Heart right ventricle (tissue), 16 donors: ENCODE measurements at places on chromosomes 1 and 21. TPM values are rescaled to one million over a fixed set of nuclear protein-coding genes. Genes with fewer than 3 reads are reported as not detected.
A peak's percentile ranks its signal among the peaks of the same experiment; 100 is the strongest.

DNA sequence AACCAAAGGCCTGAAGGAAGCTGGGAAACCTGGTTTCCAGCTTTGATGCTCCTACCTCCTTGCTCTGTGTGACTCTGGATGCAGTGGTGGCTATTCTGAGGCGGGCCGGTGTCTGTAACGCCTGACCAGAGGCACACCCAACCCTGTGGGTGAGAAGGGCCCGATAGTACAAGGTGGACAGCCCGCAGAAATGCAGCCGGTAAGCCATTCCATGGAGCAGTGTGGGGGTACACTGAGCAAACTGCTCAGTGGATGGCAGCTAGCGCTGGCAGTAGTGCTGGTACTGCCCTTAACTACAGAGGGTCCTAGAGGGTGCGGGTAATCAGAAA lies 36.0 kb downstream of the AHDC1 start:
- no peak for DNase-seq
- H3K36me3 ChIP-seq: no peaks in the 10 kb centered on the region
- no peak overlapping the region for H3K4me3 ChIP-seq
- H3K27ac ChIP-seq: peak overlapping the region; percentile 92
- no peaks in the 10 kb centered on the region for H3K27me3 ChIP-seq
- peaks cover 58% of the 10 kb centered on the region for H3K4me1 ChIP-seq

GRCh38 chr21:35102488-35103371 lies 53.6 kb upstream of the RUNX1 start:
- H3K4me3 ChIP-seq: no peak overlapping the region
- H3K36me3 ChIP-seq: no peaks in the 10 kb centered on the region
- peak; percentile 25 for DNase-seq
- H3K27ac ChIP-seq: no peak overlapping the region

DNA sequence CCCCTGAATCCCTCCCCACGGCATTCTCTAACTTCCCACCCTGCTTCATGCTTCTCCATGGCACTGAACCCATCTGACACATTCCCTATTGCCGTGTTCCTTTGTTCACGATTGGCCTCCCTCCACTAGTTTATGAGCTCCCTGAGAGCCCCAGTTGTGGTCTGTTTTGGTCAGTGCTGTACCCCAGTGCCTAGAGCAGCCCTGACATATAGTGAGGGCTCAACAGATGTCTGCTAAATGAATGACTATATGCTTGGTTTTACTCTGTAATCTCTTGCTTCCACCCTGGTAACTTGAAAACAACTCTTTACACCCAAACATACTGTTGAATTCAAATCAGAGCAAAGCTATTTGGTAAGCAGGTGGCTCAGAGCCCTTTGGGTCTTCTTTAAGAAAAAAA lies 171.1 kb upstream of the EDN2 start:
- H3K4me3 ChIP-seq: no peak overlapping the region
- H3K4me1 ChIP-seq: no peaks in the 10 kb centered on the region
- DNase-seq: no peak
- H3K27ac ChIP-seq: no peak overlapping the region

Gene OSBPL9
- total RNA-seq: 43.7 TPM
